ENCODE measurements at places on chromosomes 11 and 22.

GRCh38 chr11:16925561-16926065 lies 88.6 kb downstream of the PLEKHA7 start:
- DNase-seq: no peak

DNA sequence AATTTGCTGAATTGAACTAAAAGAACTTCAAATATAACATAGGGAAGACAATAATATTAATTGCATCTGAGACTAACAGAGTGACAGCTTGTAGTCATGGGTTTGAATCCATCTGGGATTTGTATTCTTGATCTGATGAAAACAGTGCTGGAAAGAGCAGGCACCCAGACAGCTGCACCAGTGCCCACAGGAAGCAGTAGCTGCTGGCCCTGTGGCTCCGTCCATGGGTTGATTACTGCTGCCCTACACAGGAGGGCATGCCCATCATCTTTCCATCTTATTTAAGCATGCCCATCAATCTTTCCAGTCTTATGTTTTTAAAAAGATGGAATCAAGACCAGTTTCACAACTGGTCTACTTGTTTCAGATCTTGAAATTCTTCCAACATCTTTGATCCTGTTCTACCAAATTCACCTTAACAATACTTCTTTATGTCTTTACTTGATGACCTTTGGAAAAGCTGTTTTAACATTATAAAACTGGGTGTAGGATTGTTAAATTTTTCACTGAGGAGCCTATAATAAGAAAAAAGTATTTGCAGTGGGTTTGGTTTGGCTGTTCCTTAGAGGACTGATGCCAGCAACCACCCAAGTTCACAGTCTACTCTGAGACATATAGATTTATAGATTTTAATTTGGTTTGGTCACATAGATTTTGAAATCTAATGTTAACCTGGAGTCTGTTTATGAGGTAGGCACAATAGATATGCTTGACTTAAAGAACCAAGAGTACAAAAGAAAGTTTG lies 761 bp upstream of the NXPE4 start:
- DNase-seq: no peak

DNA sequence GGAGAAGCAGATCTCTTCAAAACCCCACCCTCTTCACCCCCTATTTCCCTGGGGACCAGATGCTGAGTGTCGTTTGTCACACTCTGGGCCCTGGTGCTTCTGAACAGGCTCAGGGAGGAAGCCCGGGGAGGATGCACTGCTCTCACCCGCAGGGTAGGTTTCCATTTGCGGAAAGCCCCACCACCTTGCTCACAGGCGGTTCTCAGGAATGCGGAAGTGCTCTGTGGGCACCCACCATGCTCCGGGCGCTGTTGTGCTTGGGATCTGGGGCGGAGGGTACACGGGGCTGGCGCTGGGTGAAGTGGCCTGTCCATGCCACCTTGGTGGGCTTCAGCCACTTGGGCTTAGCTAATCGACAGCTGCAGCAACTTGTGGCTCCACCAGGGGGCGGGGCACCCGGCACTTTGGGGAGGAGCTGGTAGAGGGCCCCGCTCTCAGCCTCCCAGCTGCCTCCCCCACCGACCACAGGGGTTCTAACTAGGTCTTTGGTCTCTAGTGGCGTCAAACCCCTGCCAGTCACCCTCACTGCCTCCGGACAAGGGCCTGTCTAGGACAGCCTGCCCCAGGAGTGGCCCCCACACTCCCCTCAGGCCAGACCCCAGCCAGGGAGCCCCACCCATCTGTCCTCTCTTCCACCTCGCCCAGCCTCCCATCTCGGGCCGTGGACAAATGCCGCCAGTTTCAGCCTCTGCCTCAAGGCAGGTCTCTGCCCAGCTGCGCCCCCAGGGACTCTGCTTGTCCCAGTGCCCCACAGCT lies 7.4 kb downstream of the NDUFV1 start:
- DNase-seq: no peak

- DNase-seq: no peak
These were observed 12.5 kb downstream of the QSER1 start for GRCh38 chr11:32905028-32905667.

GRCh38 chr11:99501655-99502054 lies 480.9 kb downstream of the CNTN5 start:
- DNase-seq: no peak

- DNase-seq: no peak
These were observed 9.2 kb downstream of the SCUBE1 start for GRCh38 chr22:43333978-43334377.

DNA sequence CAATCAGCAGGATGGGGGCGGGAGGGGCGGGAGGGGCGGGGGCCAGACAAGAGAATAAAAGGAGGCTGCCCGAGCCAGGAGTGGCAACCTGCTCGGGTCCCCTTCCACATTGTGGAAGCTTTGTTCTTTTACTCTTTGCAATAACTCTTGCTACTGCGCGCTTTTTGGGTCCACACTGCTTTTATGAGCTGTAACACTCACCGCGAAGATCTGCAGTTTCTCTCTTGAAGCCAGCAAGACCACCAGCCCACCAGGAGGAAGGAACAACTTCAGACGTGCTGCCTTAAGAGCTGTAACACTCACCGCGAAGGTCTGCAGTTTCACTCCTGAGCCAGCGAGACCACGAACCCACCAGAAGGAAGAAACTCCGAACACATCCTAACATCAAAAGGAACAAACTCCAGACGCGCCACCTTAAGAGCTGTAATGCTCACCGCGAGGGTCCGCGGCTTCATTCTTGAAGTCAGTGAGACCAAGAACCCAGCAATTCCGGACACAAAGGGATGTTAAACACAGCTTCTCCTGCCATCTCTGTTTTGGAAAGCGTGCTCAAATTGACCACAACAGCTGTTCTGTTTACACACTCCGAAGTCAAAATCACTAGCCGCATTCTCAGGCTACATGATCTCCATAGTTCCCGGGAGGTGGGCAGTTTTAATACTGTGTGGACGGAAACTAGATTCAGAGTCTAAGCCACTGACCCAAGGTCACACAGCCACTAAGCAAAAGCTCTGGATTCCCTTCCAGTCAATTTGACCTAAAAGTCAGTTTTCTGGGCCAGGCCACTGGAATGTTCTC lies 11.9 kb downstream of the PLAAT2 start:
- no peak for DNase-seq

DNA sequence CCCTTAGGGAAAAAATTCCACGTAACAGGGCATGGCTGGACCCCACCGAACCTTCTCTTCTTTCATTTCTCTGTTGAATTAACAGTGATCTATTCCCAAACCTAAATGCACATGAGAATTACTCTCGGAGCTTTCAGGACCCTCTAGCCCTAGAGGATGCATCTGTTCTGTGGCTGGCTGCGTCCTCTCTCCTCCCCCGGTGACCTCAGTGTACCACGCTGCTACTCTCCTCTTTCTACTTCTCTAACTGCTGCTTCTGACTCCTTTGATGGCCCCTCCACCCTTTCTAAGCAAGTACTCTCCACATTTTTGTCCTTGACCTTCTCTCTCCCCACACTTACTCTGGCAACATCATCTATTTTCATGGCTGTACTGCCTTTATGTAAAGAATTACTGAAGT lies 12.1 kb upstream of the APOA1 start:
- DNase-seq: no peak

GRCh38 chr11:95266751-95267374 lies 35.9 kb upstream of the SESN3 start:
- DNase-seq: no peak

- no peak for DNase-seq
These were observed 89.4 kb downstream of the LDLRAD3 start for GRCh38 chr11:36033082-36033751.

DNA sequence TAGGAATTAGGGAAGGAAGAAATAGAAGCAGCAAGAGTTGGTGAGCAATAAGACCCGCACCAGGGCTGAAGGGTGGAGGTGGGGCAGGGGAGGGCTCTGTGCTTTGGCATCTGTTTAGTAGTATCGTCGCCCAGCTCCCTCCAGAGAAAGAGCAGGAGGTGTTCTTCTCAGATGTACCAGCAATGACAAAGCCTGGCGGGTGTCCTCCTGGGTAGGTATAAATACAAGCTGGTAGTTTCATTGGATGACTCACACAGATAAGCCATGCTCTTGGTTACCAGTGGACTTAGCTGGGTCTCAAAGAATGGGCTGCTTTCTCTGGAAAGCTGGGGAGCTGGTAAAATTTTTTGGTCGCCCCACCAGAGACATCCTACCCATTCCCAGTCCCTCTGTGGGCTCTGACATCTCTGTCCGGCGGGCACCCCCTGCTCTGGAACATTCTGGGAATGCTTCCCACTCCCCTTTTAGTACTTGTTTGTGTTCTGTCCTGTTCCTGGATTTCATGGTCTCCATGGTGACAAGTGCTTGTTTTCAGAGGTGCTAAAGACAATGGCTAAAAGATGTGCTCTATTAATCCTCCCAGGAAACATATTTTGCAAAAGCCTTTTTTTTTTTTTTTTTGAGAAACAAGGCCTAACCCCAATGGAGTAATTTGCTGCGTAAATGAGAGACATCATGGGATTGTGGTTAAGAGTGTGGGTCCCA lies 15.4 kb upstream of the TUBA8 start:
- DNase-seq: no peak

DNA sequence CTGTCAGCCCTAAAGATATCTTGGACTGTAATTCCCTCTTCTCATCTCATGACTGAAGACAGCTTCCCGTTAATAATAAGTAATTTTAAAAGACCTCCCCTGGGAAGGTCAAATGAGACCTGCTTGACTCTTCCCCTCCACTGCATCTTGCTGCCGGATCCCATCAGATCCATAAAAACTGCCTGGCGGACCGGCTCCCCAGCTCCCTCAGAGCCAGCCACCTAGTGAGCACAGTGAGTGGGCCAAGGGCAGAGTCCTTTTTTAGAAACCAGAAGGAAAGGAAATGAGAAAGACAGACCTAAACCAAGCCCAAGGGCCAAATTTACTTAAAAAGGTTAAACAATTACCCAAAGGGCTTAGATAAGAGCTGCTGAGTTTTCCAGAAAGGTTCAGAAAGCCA lies 595.3 kb downstream of the OPCML start:
- no peak for DNase-seq

GRCh38 chr11:59857439-59858434 lies 8.6 kb downstream of the TCN1 start:
- no peak for DNase-seq

DNA sequence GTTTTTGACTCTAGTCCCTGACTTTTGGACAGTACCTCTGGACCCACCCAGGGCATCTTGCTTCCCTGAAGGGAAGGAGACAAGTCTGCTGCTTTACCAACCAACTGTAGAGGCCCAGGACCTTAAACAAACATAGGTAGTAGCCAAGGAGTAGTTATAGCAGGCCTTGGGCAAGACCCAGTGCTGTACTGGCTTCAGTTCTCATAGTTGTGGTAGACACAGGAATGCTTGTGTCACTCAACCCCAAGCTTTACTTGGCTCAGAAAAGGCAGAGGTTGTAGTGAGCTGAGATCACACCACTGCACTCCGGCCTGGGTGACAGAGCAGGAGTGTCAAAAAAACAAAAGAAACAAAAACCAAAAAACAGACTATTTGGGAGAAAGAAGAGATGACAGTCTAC lies 21.3 kb upstream of the OR52M1 start:
- DNase-seq: no peak

DNA sequence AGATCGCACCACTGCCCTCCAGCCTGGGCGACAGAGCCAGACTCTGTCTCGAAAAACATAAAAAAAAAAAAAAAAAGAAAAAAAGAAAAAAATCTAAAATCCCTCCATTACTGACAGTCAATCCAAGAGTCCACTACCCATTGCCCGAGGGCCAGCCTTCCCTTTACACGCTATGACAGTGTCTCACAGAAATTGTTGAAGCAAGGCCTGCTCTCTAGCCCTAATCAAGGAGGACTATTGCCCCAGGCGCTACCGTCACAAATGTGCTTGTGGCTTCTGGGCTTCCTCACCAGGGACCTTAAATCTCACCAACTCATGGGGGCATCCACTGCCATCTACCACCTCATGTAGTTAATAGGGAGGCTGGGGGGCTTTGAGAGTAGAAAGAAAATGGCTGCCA lies 49.9 kb downstream of the UBASH3B start:
- DNase-seq: no peak

DNA sequence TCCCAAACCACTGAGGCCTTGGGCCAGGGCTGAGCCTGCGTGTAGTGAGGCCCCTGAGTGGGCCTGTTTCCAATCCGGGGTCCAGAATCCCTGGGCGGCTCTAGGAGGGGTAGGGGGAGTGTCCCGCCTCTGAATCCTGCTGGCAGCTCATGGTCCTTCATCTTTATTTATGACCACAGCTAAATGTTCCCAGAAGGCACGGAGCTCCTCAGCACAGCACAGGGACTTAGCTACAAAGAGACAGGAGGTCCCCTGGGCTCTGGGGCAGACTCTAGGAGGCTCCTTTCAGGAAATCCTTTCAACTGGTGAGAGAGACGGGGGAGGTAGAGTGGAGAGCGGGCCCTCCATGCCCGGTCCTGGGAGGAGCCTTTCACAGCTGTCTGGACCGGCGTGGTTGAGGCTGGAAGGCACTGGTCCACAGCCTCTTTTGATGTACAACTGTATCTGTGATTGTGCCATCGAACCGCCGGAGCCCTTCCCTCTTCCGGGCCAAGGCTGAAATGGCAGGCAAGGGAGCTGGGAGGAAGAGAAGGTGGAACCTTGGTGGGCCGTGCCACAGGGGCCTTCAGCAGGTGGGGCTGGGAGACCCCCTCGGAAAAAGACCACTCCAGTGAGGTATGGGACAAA lies 46.8 kb downstream of the SCUBE1 start:
- no peak for DNase-seq

GRCh38 chr22:49366437-49366836 lies 461.2 kb downstream of the BRD1 start:
- no peak for DNase-seq

- no peak for DNase-seq
These were observed 6.4 kb downstream of the DGKZ start for GRCh38 chr11:46353698-46354097.

GRCh38 chr22:33666961-33667619 lies 253.2 kb downstream of the LARGE1 start:
- DNase-seq: no peak

GRCh38 chr11:75964071-75964470 lies 149.1 kb downstream of the UVRAG start:
- DNase-seq: no peak

DNA sequence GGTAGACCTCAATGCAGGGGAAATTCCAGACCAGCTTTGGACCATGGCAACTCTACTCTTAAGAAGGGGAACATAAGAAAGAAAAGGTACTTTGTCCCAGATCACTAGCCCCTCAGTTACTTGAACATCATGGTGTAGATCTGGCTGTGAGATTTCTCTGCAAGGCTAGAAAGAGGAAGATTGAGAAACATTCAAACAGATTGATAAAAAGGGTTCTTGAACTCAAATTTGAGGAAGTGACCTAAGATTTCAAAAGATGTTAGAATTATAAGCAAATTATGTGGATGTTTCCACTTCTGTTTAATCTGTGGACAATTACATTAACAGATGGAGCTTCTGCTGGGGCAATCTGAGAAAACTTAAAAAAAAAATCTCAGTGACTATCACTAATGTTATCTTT lies 21.8 kb upstream of the UPB1 start:
- no peak for DNase-seq

DNA sequence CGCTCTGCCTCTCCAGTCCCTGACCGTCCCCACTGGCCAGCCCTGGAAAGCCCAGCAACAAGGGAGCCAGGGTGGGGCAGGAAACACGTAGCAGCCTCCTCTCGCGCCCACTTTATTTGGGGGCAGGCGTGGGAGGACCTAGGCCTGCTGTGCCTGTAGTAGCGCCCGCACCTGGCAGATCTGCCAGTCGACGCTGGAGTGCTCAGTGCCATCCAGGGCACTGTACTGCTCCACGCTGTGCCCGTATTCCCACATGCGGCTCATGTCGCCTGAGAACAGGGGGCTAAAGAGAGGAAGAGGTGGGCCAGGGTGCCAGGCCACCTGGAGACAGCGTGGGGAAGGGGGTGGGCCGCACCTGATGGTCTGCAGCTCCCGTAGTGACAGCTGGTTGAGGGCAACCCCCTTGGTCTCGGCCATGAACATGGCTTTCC lies 17.0 kb upstream of the DRICH1 start:
- DNase-seq: no peak

GRCh38 chr11:70540196-70540595 lies 141.9 kb downstream of the CTTN start:
- no peak for DNase-seq

All from left forelimb (tissue), 1 donor.